NCI-H345 (cell line): ENCODE measurements at places on chromosomes 2 and 18.

GRCh38 chr18:23967321-23968089, 47.0 kb upstream of the TTC39C start:
- no peak for DNase-seq

DNA sequence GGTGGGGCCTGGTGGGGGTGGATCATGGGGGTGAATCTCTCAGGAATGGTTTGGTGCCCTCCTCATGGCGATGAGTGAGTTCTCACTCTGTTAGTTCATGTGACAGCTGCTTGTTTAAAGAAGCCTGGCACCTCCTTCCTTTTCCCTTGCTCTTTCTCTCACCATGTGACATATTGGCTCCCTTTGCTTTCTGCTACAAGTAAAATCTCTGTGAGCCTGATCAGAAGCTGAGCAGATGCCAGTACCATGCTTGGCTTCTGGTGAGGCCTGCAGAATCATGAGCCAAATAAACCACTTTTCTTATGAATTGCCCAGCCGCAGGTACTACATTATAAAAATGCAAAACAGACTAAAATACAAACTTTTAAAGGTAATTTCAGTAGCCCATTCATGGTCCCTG, 73.4 kb upstream of the TEX51 start:
- DNase-seq = no peak

DNA sequence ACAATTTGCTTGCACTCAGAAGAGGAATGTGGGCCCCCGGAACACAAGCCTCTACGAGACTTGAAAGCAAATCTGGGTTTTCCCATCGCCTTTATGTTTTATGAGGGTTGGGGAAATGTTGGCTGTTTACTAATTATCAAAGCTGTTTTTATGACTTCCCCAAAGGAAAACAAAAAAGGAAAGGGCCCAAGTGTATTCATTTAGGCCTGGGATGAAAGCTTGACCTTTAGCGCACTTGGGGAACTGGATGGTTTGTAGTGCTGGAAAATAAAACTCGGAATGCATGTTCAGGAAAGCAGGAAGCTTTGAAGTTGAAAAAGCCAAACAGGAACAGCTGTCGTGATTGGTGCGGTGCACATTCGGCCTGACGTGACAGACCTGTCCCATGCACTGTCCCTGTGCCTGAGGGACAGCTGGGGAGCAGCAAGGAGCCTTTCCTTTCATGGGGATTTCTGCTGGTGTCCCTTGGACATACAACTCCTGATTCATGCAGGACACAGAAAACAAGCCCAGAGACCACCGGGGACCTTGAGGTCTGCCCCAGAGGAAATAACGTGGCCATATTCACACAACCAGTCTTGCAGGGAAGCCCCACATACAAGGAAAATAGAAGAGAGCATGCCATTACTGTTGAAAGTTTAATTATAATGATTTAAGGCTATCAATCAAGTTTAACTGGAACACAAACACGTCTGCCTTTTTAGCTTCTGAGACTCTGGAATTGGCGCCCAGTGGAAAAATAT, 169.7 kb upstream of the APCDD1 start:
- no peak for DNase-seq

DNA sequence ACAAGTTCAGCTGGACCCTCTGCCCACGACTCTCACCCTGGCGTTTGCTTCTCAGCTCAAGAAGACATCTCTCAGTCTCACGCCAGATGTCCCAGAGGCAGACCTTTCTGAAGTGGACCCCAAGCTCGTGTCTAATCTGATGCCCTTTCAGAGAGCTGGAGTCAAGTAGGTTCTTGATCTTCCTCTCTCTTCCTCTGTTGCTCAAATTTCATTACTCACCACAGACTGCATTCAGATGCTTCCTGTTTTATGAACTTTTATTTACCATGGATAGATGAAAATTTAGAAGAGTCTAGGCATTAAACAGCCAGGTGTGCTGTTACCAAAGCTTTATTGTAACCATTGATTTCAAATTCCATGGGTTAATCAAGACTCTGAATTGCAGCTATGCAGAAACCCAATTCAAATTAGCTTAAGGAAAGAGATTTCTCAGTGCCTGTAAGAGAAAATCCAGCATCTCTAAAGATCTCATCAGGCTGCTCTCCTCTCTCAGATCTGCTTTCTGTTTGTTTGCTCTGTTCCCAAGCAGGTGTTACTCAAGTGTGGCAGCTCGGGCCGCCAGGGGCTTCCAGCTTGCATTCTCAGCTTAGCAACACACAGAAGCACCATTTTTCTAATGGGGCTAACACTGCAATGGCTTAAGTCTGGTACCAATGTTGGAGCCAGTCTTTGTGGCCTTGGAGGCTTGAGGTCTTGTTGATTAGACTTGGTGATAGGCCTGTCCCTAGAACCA, 16.5 kb downstream of the SMARCAL1 start:
- DNase-seq = peak; percentile 73

DNA sequence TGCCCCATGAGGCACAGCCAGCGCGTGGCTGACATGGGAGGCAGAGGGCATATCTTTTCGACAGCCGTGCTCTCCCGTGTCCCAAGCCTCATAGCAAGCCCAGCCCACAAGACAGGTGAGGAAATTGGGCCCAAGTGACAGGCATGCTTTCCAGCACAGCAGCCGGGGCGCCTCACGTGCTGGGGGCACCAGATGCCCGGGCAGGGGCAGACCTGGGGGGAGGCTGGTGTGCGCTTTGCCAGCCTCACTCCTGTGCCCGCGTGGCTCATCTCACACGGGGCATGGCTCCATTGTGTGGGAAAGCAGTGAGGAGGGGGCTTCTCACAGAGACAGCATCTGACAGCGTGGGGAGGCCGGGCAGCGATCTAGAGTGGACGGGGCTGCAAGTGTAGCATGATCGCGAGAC, 93.2 kb downstream of the USP40 start:
- no peak for DNase-seq

DNA sequence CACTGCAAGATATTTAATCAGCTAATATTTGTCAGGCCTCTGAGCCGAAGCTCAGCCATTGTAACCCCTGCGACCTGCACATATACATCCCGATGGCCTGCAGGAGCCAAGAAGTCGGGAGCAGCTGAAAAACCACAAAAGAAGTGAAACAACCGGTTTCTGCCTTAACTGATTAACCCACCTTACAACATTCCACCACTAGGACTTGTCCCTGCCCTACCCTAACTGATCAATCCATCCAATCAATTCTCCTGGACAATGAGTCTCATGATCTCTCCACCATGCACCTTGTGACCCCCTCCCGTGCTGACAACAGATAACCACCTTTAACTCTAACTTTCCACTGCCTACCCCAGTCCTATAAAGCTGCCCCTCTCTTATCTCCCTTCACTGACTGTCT, 945.4 kb upstream of the GYPC start:
- DNase-seq = no peak

GRCh38 chr2:118847762-118848172, 319 bp upstream of the EN1 start:
- no peak for DNase-seq

DNA sequence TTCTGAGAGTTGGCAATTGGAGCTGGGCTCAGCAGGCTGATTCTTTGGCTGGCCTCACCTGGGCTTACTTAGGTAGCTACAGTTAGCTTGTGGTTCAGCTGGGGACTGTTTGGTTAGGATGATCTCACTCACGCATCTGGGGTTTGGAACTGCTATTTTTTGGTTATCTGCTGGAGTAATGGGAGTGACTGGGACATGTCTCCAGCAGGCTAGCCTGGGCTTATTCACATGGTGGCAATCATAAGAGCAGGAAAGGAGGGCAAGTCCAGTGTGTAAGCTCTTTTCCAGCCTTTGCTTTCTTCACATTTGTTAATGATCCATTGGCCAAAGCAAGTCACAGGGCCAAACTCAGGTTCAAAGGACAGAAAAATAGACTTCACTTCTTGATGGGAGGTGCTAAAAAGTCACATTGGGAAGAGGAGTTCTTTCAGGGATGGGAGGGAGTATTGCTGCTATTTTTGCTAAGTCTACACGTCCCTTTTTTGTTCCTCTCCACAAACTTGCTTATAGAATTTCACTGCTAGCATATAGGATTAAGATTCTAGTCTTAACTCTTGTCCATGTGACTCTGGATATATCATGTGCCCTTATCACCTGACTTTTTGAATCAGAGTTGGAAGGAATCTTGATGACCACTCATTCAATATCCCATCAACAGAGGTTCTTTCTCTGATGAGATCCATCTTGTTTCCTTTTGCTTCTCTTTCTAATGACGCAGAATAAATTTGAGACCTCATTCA, 174.0 kb downstream of the ZFP36L2 start:
- no peak for DNase-seq

GRCh38 chr18:79403723-79404566, 8.2 kb downstream of the NFATC1 start:
- no peak for DNase-seq

DNA sequence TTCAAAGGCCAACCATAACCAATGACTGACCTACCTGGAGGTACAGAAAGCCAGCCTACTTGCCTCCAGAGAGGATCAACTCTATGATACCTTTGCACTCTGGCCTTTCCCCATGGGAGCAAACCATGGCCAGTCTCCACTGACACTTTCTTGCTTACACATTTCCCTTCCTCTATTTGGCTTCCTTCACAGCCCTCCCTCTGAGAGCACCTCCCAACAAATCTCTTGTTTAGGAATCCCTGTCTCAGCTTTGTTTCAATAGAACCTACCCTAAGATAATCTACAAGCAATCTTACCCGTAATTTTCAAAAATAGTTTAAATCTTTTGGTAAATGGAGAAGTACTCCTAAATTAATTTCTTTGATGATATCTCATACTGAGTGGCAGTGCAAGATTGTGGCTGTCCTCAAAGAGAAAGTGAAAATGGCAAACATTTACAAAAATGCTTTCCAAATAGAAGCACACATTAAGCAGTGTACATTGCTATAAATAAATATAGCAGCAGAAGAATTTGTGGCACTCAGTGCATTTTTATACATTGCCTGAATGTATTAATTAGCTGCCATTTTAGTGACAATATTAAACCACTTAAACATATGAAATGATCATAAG, 140.6 kb downstream of the CCDC148 start:
- no peak for DNase-seq

- DNase-seq = peak; percentile 52
Measured at GRCh38 chr2:101518578-101519492, 43.9 kb upstream of the RFX8 start.

DNA sequence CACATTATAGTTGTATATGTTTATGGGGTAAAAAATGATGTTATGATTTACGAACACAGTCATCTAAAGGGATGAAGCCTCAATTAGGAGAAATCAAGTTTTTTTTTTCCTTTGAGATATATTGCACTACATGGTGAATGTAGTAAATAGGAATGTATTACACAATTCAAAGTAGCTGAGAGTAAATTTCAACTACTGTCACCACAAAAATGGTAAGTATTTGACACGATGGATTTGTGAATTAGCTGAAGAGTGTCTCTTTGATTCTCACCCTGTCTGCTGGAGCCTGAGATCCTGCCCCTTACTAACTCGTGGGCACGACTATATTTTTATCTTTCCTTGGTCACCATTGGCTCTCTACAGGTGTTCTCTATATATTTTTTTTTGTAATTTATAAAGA, 540.4 kb upstream of the DSEL start:
- no peak for DNase-seq

DNA sequence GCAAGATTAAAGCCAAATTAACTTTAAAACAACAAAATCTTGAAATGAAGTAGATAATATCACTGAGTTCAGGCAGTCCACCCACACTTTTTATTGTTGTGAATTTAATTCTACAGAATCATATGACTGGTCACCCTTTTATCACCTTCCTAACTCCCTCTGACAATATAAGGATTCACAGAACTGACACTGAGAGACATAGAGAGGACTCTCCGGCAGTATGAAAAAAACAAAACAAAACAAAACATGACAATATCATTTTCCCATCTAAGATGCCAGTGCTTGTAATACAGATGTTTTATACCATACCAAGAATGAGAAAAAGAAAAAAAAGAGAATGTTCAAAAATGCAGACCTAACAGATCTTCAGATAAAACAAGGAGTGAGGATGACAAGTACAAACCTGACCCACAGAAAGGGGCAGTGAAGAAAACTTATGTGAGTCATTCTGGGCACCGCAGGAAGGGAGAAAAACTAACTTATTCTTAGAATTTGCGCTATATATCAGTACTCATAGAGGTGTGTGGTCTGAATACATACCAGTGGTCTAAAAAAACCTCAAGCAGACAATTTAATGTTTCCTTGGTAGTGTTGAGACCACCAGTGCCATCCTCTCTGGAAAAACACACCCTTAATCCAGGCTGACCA, 136.6 kb downstream of the ZAP70 start:
- DNase-seq = no peak

DNA sequence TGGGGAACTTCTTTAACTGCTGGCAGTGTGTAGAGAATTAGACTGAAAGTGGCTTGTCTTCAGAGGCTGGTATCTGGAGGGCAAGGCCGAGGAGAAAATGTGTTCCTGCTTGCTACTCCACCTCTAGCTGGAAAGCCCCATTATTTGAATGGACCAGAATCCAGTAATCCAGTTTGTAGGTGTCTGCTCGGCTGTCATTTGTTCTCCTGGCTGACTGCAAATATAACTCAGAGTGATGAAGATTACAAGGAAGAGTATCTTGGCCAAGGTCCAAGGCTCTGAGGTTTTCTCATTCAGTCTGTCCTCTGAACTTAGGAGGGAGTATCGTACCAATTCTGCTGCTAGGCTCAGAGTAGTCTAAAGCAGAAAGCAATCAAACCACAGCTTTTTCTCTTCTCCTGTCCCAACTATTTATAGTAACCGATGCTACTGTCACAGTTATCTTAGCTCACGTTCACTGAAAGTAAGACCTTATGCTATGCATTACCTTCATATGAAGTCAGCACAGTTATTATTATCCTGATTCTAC, 228.6 kb downstream of the SETBP1 start:
- peak; percentile 29 for DNase-seq

GRCh38 chr2:147325990-147326389, 518.8 kb upstream of the ACVR2A start:
- DNase-seq = no peak

- no peak for DNase-seq
Measured at GRCh38 chr2:10204326-10205161, 82.0 kb downstream of the RRM2 start.

GRCh38 chr2:102310964-102311640, at the start of gene IL1RL1:
IL1RL1 (plus strand) TSS chr2:102311563; CDS start chr2:102338265, 26,702 bp downstream.
- DNase-seq = no peak

DNA sequence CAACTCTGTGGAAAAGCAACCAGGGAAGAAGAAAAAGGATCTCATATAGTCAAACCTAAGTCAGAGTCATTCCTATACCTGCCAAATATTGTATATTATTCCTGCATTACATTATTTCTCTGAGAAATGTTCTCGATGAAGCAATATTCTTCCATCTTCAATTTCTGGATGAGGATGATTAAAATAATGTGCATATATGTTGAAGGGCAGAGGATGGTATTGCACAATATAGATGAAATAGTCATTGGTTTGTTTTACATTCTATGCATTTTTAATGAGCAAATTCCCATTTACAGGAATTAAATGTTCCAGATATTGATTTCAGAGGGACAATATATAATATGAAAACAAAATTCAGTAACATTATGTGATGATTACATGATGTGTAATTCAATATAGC, 545.2 kb downstream of the STK39 start:
- DNase-seq = no peak

DNA sequence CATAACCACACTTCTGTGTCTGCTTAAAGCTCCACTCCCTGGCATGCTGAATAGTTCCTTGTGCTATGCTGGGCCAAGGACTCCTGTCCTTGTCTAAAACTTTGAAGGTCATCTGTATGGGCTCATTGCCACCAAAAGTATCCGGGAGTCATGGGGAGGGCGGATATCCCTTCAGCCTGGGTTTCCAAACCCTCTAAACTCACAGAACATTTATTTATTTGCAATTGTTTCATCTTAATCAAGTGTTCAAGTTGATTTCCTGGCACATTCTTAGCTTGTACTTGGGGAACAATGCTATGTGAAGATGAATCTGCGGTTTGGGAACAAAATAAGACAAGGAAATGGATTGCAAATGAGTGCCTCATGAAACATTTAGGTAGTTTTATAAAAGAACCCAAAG, 1.8 kb downstream of the NOSTRIN start:
- DNase-seq = no peak
